SK-N-SH treated with all-trans-retinoic acid at 6 μM for 48 hours (cell line): ENCODE measurements at places on chromosomes 7 and 10.

- ATAC-seq = peak; percentile 90
Observed at GRCh38 chr10:26334932-26335573, 103.1 kb upstream of the APBB1IP start.

DNA sequence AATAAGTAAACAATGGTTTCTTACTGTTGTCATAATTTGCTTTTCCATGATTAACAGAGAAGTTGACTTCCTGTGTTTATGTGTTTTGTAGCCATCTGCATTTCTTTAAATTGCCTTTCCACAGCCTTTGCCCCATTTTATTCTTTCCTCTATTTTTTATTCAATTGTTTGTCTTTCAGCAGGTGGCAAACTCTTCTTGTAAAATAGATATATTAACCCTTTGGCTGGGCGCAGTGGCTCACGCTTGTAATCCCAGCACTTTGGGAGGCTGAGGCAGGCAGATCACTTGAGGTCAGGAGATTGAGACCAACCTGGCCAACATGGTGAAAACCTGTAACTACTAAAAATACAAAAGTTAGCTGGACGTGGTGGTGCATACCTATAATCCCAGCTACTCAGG, 50.6 kb upstream of the CAPZA2 start:
- ATAC-seq = no peak

- ATAC-seq = peak; percentile 66
Observed at GRCh38 chr7:56097700-56098099, 4.9 kb upstream of the PHKG1 start.

GRCh38 chr7:120254845-120255244, 18.1 kb upstream of the KCND2 start:
- ATAC-seq = no peak

DNA sequence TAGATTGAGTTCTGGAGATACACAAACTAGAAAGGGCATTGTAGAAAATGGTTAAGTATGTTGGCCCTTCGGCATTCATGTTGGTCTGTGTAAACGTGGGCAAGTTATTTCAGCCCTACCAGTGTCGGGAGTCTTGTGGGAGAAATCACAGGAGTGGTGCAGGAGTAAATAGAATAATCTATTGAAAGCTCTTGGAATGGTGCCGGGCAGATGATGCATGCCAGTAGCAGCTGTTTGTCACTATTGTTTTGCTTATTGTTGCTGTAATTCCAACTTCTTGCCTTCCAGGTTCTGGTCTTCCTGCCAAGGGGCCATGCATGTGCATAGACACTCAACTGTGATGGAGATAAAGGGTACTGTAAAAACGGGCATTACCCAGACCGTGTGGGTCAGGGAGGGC, 259.4 kb downstream of the CAMK1D start:
- ATAC-seq = no peak

GRCh38 chr10:86266446-86267242, 100.0 kb downstream of the GRID1 start:
- ATAC-seq = no peak

- peak; percentile 4; the same call in 2 of the 3 replicates for ATAC-seq
Observed at GRCh38 chr10:75403939-75404814, 2.6 kb upstream of the ZNF503 start.

- ATAC-seq = no peak
Observed at GRCh38 chr10:72704117-72704516, 12.2 kb downstream of the MCU start.

DNA sequence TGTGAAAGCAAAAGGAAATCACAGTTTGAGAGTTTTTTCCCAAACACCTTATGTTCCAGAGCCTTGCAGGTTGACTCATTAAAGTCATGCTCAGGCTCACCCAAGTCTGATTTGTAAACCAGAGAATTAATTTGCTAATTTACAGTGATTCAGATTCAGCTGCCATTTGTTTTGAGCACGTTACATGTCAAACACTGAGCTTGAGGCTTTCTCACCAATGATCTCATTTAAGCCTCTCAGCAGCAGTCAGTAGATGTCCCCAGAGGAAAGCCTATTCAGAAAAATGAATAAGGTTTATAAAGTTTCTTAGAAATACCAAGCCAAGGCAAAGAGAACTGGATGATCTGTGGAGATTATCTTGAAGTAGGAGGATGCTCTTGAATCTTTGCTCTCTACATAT, 420.4 kb downstream of the HTR7 start:
- no peak for ATAC-seq

DNA sequence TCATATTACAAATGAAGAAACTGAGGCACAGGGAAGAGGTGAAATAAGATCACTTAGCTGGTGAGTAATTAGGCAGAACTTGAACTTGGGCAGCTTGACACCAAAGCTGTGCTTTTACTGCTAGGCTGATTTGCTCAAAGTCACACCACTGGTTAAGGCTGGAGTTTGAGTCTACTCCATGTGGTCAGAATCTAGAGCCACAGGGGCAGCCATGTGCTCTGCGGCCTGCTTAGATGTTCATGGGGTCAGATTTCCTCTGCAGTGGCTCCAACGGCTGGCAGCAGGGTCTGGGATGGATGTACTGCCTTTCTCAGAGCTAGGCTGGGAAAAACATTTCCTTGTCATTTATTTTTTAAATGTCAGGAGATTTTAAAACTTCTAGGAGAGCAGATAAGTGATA, 417.5 kb downstream of the KCNMA1 start:
- ATAC-seq = no peak

DNA sequence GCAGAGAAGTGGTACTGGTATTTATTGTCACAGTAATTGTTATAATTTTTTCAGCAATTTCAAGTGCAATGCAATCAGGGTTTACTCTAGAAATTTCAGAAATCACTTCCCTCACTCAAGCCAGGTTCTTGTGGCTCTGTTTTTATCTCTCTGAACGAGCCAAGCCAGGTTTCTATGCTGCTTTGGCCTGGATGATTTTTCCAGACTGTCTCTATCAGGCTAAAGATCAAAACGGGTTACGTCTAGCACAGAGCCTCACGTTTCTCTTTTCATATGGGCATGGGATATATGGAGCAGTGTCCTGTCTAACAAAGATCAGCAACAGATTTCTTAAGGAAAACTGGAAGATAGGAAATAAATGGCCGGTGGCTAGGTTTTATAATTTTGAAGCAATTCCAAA, 1105.3 kb downstream of the NRG3 start:
- ATAC-seq = peak; percentile 6; the same call in 1 of the 3 replicates

DNA sequence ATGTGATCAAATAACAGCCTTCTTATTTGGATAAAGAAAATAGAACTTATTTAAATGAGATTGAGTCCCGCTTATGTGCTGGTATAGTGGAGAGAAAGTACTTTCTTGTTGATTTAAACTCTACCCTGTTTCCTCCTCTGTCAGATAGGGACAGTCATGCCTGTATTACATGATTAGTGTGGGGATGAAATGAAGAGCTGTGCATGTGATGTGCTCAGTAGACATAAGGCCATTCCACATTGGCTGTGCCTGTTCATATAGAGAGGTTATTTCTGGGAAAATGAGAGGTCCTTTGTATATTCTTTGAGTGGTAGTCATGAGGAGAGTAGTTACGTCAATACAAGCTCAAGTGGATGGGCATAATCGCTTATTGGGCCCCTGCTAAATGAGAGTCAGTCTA, 5.7 kb downstream of the MTURN start:
- ATAC-seq = no peak

- no peak for ATAC-seq
Observed at GRCh38 chr10:121527690-121528089, 70.6 kb downstream of the FGFR2 start.

- ATAC-seq = no peak
Observed at GRCh38 chr10:44674536-44675386, 236.4 kb upstream of the TMEM72 start.

DNA sequence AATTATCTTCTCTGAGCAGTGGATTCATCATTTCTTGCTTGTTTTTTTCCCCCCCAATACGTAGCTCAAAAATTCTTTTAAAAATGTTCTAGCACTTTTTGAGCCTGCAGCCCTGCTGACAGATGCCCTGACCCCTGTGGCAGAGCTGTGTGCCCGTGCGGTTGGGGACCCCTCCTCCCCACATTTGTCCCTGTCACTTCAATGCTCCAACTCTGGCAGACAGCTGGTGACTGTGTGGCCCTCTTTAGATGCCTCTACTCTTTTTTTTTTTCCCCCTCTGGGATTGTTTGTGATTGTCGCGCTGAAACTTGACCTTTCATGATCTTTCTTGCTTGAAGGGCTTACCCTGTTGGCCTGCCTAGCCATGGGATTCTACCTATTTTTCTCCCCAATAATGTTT, 214.1 kb downstream of the TMEM178B start:
- ATAC-seq = no peak

DNA sequence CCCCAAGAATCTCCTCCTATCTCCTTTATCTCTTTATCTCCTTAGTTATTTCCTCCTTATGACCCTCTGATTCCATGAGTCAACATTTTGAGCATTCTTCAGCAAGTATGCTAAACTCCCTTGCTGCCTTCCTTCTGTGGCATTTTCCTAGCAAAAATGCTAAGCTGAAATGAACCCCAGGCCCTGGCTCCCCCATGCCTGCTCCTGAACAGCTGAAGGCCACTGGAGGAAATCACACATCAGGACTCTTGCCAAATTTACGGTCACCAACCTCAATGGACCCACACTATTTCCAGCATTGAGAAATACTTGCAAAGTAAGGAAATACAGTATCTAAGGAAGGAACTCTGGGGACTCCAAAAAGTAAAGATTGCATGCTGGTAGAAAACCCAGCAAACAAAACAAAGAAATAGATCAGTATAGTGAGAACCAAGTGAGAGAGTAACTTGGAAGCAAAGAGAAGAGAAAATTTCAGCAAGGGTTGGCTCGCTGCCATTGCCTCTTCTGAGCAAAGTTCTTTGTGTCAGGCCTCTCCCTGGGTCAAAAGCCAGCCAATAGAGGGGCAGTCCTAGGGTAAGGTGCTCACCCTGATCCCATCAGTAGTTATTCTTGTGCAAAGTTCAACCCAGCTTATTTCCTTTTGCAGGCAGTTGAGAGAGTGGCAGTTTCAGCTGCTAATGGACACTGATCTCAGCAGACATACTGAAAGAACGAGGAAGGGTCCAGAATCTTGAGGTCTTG, 5.1 kb upstream of the PLEKHS1 start:
- ATAC-seq = peak; percentile 89

- ATAC-seq = no peak
Observed at GRCh38 chr7:7114575-7115291, 67.6 kb upstream of the C1GALT1 start.

DNA sequence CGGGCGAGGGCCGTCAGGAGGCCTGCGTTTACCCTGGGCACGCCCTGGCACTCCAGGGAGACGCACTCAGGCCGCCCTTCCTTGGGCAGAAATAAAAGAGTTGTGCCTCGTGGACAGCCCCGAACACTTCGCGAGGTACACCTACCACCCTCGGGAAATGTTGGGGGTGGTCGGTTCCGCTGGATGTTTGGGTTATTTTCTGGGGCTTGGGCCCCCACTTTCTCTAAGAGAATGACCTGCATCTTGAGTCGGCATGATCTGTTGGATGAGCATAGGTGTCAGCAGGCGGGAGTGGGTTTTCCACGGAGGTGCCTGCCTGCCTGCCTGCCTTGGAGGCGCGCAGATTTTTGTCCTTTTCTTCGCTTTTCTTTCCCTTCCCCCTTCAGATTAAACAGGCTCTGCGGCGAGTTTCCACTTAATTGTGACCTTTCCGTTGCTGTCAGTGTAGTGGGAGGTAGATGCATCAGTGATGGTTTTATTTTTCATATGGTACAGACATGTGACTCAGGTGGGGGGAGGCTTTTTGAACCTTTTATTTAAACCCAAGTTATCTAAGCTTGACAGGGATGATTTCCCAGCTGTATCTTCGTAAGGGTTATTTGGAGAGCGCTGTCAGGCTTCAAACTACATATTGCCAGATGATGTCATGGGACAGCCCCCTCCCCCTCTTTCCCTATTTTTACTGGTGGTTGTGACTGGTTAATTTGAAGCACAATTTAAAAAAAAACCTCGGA, 661 bp downstream of the HECTD2 start:
- peak; percentile 70 for ATAC-seq

- no peak for ATAC-seq
Observed at GRCh38 chr7:84324136-84324630, 129.6 kb upstream of the SEMA3A start.

DNA sequence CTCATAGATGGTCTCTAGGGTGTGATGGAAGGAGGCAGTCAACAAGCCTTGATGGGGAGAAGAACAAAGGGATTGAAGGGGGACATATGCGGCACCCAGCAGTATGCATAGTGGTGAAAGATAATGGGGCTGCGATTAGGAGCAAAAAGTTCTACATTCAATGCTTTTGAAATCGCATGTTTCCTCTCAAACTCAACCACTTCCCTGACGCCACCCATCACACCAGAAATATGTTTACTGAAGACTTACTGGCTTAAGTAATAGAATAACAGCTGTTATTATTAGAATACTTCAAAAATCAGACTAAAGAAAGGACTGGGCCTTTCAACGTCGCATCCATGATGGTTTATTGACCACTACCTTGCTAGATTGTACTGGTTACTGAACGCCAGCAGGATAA, 31.5 kb downstream of the MKRN1 start:
- no peak for ATAC-seq

DNA sequence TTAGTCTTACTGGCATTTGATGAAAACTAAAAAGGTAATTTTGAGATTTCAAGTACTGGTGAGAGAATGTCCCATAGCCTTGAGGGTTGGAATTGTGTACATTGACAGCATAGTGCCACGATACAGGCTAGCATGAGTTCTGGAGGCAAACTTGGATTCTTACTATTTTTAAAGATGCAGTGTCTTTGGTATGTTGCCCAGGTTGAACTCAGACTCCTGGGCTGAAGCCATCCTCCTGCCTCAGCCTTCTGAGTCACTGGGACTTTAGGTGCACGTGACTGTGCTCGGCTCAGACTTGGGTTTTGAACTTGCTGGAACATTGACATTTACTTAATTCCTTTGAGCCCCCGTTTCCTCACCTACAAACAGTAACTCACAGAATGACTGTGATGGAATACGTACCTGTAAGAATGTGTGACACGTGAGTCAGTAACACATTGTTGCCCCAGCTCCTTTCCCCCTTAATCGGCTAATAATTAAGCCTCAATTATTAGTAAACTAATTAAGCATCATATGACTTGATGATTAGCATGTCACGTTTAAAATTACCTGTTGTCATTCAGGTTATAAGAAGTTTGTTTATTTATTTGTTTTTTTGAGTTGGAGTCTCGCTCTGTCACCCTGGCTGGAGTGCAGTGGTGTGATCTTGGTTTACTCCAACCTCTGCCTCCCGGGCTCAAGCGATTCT, 10.6 kb downstream of the DNAJB6 start:
- ATAC-seq = peak; percentile 79

GRCh38 chr10:102322914-102323313, 72.6 kb upstream of the NFKB2 start:
- no peak for ATAC-seq

DNA sequence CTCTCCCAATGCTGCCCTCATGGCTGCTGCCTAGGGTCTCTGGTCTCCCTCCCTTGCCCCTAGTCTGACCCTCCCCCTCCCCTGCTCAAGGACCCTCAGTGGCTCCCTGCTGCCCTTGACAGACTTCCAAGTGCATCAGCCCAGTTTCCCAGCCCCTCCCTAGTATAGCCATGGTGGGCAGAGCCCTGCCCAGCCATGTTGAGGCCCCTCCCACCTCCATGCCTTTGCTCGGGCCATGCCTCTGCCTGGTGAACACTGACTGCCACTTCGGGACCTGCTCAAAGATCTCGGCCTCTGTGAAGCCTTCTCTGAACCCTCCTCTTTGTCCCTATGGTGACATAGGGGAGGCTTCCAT, 73.2 kb downstream of the MYL10 start:
- no peak for ATAC-seq

GRCh38 chr7:107994421-107995030, 8.4 kb downstream of the LAMB1 start:
- no peak for ATAC-seq
